ENCODE measurements at places on chromosomes 7 and 10.

- DNase-seq, result no peak
These were observed 132.9 kb downstream of the ATXN7L1 start for GRCh38 chr7:105743351-105744090.

GRCh38 chr7:119903085-119903484, 369.9 kb upstream of the KCND2 start:
- no peak for DNase-seq

DNA sequence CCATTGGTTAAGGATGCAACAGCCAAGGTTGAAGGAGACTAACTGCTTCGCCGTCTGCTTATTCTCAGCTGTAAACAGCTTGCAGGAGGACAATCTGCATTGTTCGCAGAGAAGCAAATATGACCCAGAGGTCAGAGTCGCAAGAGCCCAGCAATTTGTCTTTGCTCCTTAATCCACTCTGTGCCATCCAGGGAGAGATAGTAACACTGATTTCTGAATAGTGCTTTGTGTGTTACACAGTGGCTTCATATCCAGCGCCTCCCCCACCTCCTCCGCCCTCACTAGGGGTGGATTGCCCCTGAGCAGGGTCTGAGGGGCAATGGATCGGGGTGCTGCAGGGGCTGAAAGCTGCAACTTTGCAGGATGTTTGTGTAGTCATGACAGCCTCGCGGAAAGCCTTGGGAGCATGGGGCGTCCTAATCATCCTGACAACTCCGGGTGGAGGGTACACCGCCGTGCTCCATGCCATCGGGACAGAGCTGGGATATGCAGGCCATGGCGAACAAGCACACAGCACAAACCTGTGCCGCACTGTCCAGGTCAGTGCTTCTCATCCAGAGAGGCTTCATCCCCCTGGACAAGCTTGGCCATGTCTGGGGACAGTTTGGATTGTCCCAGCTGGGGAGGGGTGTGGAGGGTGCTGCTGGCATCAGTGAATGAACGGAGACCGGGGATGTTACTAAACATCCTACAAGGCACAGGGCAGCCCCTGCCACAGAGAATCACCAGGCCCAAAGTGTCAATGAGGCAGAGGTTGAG, 103.1 kb upstream of the INSIG1 start:
- no peak for DNase-seq

DNA sequence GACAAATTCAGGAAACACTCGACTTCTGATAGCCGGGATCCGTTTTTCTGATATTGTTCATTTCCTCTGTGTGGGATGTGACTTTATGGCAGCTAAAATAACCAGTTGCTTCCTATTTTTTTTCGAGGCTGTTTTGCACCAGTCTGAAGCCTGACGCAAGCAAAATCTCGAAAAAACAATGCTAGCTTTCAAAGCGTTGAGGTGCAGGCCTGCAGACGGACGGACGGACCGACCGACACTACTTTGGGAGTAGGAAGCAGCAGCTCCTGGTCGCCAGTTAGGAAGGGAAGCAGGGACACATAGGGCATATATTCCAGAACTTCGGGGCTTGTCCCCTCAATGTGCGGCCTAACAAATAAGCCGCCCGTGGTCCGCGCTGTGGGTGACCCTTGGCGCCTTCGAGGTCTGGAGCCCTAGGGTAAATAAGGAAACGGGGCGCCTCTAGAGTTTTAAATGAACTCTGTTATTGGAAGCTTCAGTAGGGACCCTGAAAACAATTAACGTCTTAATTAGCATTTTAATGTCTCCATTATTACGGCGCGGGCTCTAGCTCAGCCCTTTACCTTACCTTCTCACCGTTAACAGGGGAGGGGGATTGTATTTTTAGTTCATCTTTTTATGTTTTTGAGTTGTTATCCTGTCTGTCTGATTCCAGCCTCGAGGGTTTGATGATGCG, 1.3 kb downstream of the HHEX start:
- no peak for DNase-seq

DNA sequence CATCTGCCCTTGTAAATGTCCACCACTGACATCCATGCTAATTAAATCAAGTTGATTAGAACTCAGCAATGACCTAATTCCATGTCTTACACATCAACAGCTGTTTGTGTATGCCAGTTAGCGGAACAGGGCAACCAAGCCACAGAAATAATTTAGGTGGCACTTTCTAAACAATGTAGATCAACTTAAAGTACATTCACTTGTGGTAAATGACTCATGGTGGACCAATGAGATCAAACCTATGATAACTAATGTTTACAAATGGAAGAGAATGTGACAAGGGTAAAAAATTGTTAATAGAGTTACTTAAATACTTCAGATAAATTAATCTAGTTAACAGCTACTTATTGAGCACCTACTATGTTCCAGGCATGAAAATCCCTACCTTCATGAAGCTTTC, 63.1 kb upstream of the ICA1 start:
- no peak for DNase-seq

DNA sequence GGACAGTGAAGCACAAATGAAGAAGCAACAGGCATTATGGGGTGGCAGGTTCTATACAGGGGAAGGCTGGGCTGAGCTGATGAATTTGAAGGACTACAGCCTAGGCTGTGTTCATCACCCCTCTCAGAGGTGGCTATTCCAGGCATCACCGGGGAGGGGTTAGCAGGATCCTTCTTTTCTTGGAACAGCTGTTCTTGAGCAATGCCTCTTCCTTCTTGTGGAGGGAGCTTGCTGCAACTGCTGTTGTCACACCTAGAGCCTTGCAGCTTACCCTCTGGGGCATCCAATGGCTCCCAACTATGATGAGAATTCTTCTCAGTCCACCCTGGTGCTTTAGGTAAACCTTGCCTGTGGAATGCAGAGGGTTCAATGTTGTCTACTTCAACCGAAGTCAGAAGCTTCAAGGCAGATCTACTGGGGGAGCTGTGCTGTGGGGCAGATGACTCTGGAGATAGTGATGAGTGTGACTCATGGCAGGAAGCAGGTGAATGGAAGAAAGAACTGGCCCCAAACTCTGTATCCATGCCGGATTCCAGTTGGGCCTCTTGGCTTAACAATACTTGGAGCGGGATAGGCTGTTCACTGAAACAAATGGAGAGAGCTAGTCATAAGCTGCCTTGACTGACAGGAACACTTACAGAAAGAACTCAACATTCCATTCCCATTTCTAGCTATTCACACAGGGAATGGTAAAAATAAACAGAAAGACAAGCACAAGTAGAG, 21.5 kb upstream of the PPP3CB start:
- DNase-seq, result no peak

DNA sequence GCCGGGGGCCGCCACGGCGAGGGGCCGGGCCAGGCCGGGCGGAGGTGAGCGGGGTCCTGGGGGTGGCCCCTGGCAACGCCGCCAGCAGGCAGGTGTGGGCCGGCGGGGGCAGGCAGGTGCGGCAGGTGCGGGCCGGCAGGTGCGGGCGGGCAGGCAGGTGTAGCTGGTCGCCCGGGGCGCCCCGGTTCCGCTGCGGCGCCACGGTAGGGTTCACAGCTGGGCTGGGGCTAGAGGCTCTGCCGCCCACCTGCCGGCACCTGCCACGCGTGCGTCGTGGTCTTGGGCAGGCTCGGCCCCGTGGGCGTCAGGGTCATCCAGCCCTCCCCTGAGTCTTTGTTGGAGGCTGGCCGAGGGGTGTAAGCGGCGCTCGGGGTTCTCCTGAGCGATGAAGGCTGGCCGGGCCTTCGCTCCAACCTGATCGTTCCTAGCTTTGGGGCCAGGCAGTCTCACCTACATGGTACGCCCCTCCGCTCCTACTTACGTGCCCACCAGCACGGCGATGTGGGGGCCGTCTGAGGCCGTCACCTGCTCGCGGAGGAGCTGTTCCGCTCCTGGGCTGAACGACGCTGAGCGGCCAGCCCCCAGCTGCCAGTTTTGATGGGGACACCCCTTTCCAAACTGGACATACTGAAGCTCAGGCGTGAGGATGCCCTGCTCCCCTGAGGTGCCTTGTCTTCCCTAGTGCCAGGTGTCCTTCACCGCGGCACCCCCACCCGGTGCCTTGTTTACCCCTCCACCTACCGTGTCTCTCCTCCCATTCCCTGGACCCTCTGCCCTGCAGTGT, 493 bp downstream of the ZMIZ2 start:
- DNase-seq, result peak; percentile 29

DNA sequence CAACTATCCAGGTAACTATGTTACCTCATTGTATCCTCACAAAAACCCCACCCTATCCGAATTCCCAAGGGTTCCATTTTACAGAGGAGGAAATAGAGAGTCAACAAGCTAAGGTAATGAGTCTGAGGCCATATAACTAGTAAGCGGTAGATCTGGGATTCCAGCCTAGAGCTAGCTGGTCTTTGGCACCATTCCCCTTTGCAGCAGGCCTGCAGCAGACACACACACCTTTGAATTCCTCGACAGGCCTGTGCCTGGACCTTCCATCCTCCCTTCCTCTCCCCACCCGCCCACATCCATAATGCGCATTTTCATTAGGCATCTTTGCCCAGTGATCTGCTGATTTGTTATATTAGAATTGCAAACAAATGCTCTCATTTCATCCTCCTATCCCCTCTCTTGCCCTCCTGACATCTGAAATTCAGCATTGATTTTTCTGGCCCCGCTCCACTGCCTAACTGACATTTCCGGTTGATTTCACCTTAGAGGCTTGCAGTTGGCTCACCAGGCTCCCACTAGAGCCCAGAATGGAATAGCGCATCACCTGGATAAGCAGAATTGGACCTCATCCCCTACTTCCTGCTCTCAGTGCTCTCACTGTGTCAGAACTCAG, 129.5 kb downstream of the PLXNA4 start:
- DNase-seq, result no peak
